ENCODE measurements at places on chromosomes 4 and X.

- no peak for DNase-seq
Measured at GRCh38 chr4:139208404-139208945, 31.5 kb upstream of the ELF2 start.

DNA sequence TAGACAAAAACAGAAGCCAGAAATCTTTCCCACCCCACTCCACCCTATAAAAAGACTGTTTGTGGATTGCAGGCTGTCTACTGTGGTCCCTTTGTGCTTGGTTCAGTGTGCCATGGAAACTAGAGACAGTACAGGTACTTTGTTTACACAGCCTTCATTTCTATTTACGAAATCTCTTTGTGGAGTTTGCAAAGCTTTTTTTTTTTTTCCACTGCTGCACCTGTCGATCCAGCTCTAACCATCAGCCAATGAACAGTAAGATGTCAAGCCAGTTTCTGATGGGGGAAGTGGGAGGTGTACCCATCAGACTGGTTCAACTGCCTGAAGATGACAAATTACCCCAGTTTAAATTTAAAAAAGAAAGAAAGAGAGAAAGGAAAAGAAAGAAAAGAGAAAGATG lies 20.2 kb upstream of the LRBA start:
- no peak for DNase-seq

- no peak for DNase-seq
Measured at GRCh38 chrX:2638279-2638678, 52.8 kb upstream of the CD99 start.

DNA sequence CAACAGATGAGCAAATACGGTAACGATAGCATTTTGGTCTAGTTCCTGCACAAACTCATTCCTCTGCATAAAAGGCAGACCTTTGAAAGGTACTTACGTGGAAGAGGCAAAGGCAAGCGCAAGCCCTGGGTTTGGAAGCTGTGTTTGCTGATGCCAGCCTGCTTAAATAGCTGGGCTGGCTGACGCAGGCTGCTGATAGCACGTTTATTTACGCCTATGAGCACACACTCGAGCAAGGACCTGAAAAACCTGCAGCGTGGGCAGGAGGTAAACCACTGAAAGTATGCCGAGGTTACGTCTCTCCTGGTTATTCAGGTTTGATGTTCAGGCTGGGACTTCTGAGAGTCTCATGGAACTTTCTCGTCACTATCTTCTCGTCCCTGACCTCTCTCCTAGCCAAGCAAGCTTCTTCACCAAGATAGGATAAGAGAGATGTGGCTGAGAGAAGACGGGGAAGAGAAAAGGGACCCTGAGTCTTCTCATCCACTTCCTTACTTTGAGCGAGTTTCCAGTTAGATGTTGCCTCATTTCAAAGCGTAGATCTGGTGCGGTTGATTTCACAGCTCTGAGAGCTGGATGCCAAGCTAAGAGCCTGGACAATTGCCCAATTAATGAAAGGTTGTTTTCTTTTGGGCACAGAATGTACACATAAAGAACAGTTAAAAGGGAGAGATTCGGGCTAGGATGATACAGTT lies at the start of gene HOPX:
TSS of gene HOPX (minus strand) at position 139 of the 695 bp plus-strand sequence. CDS start 23,480 bp downstream, outside the sequence.
- peak; percentile 1 for DNase-seq

DNA sequence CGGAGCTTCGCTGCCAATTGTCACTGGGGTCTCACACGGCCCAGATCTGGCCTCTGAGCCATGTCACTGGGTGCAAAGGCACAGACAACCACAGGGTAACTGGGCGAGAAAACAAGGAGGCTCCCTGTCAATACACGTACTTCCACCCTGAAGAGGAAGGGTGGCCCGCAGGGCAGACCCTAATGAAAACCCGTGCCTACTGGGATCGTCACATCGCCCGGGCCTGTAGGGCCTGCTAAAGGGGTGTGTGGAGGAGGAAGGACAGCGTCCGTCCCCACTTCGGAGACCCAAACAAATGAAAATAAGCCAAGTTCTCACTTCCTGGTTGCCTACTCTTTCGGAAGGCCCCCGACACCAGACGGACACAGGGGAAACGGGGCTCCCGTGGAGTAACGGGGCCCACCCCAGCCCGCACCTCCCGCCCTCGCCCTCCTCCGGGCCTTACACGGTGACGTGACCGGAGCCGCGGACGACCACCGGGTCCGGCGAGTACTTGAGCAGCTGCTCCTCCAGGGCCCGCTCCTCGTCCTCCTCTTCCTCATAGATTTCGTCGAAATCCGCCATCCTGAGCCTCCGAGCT lies 578 bp downstream of the CHIC2 start:
- peak; percentile 23 for DNase-seq

DNA sequence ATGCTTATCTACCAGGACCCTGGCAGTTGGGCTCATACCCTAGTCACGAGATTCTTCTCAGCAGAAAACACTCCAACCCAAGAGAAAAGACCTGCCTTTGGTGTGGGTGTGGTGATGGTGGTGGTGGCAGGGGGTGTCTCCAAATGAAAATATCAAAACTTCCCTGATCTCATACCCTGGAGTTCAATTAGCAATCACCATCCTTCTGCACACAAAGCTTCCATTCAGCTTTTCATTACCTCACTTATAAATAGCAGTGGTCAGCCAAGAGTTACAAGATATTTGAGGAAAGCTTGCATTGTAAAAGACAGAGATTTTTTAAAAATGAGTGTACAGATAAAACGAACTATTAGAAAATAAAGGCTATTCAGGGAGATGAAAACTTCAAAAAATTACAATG lies 580.8 kb upstream of the MAGEB2 start:
- no peak for DNase-seq

Measured in T-helper 9 cell (primary cell).